ENCODE measurements at places on chromosomes 3 and 15. TPM values are rescaled to one million over a fixed set of nuclear protein-coding genes. Genes with fewer than 3 reads are reported as not detected.

Gene RAD51
- 83.3 TPM for total RNA-seq

DNA sequence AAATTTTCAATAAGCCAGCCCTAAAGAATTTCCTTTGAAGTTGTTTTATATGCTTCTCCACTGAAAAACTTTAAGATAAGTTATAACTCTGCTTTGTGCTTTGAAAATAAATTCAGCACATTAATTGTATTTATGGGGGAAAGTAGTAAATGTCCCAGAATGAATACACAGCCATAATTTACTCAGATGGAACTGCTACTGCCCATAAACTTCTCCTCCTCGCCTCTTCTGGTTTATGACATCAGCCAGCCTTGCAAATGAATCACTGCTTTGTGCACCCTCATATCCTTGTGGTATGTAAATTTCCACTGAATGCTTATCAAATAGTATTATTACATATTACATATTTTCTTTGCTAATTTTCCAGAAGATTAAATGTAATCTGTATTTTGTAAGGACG, 302.0 kb downstream of the DIPK2A start:
- no peak for DNase-seq

Gene MESP2
- not detected for total RNA-seq

Gene PRSS50
- not detected for total RNA-seq

DNA sequence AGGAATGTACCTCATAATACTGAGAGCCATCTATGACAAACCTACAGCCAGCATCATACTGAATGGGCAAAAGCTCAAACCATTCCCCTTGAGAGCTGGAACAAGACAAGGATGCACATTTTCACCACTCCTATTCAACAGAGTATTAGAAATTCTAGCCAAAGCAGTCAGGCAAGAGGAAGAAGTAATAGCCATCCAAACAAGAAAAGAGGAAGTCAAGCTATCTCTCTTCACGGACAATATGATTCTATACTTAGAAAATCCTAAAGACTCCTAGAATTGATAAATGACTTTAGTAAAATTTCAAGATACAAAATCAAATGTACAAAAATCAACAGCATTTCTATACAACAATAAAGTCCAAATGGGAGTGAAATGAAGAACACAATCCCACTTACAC, 30.2 kb downstream of the OCA2 start:
- DNase-seq = no peak

DNA sequence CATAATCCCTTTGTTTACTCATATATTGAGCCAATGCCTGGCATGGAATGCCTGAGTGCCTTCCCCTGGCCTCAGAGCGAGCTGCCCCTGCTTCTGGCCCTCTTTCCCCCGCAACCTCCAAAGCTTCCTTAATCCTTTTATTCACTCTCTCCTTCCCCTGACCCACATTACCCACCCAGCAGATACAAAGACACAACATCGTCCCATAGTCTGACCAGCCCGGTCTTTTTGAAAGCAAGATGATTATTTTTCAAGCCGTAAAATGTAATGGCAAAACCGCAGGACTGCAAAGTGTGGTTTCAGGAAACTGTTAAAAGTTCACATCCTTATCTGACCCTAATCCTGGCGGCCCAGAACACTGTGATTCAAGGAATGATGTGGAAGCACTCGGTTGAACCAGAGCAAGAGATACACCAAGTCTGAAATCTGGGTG, 78.4 kb upstream of the LRTM1 start:
- DNase-seq = no peak

GRCh38 chr3:167736264-167736787, 805 bp downstream of the SERPINI1 start:
- no peak for DNase-seq

DNA sequence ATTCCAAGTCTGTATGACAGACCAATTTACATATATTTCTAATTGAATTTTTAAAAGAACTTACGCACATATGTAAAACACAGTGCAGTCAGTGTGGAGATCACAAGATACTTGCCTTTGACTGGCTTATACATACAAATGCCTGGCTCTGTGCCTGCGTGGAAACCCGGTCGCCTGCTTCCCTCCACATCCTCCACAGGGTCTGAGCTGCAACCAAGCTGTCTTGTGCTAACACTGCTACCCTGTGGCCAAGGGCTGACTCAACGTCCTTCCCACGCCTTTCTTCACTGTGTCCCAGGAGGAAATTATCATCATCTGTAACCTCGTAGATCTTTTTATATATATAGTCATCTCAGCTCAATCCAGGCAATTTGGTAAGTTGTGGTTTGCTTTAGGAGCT, 117.0 kb downstream of the WNT7A start:
- peak; percentile 36 for DNase-seq

DNA sequence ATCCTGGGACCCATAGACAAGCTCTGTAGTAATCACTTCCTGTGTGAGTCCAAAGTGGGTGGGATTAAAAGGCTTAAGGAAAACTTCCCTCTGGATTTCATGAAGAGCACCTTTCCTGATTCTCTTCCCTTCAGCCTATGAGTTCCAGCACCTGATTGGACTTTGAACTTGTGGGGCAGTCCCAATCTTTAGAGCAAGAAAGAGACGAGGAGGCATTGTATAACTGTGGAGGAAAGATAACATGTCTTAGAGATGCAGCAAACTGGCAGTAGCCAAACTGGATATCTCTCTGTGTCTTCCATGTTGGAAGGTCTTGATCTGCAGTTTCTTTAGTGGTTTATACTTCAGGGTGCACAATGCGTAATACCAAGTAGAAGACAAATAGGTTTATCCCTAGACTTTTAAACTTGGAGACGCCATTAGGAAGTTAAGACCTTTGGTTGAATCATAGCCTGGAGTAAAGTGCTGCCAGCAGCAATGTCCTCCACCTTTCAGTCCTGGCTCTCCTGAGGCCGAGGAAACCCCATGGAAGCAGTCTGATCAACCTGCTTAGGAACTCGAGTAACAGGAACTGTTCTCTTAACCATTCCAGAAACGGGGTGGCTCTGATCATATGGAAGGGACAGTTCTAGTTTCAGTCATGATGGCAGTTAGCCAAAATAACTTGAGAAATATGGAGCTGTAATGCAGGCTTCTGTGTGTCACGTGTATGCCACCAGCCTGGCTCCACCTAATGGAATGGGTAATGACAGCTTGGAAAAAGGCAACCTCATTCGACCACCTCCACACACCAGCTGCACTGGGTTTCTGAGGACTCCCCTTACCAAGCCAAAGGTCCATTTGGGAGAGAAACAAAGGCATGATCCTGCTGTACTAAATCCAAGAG, 4.7 kb downstream of the EIF1B start:
- no peak for DNase-seq

Gene GMPS
- 104 TPM for total RNA-seq

DNA sequence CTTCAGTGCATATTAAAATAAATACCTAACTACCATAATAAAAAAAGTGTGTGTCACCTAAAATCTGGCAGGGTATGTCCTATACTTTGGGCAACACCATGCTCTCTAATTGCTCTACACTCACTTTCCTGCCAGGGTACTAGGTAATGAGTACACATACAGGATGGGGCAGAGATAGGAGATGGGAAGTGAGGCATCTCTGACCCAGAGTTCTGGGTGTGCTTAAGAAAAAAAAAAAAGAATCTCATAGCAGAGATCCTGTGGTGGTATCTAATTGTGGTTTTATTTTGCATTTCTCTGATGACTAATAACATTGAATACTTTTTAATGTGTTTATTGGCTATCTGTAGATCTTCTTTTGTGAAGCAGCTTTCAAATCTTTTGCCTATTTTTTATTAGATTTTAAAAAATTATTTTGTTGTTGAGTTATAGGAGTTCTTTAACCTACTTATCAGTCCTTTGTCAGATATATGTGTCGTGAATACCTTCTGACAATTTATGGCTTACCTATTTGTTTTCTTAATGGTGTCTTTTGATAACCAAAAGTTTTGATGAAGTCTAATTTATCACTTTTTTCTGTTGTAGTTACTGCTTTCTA, 48.0 kb downstream of the EEFSEC start:
- DNase-seq = no peak

Gene SLC28A2
- total RNA-seq = not detected

Gene ALAS1
- 84.2 TPM for total RNA-seq

DNA sequence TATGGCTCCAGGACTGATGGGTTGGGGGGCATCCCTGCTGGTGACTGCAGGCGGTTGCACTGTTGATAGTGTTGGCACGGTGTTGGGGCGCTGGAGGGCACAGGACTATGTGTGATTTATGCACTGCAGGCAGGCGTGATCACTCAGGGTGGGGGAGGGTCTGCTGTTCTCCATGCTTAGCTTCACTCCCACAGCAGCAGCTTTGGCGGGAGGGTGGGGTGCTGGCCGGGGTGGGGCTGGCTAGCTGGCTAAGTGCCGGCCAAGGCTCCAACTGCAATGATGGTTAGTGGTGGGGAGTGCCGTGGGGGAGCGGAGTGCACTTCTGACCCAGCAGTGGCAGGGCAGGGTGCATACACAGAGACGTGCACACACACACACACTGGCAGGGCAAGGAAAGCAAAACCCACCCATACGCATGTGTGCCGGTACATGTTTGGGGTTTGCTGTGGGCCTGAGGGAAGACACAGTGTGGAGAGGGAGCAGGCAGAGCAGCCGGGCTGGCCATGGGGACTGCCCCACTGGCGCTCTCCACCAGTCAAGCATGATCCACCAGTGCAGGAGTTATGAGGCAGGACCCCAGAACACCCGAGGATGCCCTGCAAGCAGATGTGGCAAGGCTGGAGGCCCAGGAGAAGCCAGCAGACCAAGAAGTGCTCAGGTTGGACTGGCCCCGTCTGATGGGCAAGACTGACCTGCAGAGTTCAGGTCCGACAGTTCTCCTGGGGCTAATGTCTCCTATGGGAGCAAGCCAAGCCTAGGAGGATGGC, 16.5 kb upstream of the FGF7 start:
- no peak for DNase-seq

Gene ADGRG7
- not detected for total RNA-seq
